Gastrocnemius medialis (tissue), 4 donors: ENCODE measurements at places on chromosomes 5 and 9. TPM values are rescaled to one million over a fixed set of nuclear protein-coding genes. Genes with fewer than 3 reads are reported as not detected.

GRCh38 chr9:79641070-79641469 lies 69.3 kb downstream of the TLE4 start:
- peaks cover 14% of the 10 kb centered on the region for H3K4me1 ChIP-seq
- H3K4me3 ChIP-seq = no peak overlapping the region
- no peaks in the 10 kb centered on the region for H3K27me3 ChIP-seq

The SPINK4 gene
- total RNA-seq = not detected

GRCh38 chr9:112249277-112249676 lies 74.2 kb upstream of the SUSD1 start:
- no peaks in the 10 kb centered on the region for H3K4me1 ChIP-seq
- no peak for DNase-seq

The C9orf153 gene
- 0.87 TPM for total RNA-seq

GRCh38 chr9:33229359-33230114 lies 10.4 kb upstream of the SPINK4 start:
- no peak overlapping the region for H3K4me3 ChIP-seq
- H3K4me1 ChIP-seq = peaks cover 4% of the 10 kb centered on the region
- no peak for DNase-seq
- H3K27me3 ChIP-seq = no peaks in the 10 kb centered on the region
- H3K27ac ChIP-seq = no peak overlapping the region

The CDC20B gene
- total RNA-seq = not detected

The MEIKIN gene
- not detected for total RNA-seq

DNA sequence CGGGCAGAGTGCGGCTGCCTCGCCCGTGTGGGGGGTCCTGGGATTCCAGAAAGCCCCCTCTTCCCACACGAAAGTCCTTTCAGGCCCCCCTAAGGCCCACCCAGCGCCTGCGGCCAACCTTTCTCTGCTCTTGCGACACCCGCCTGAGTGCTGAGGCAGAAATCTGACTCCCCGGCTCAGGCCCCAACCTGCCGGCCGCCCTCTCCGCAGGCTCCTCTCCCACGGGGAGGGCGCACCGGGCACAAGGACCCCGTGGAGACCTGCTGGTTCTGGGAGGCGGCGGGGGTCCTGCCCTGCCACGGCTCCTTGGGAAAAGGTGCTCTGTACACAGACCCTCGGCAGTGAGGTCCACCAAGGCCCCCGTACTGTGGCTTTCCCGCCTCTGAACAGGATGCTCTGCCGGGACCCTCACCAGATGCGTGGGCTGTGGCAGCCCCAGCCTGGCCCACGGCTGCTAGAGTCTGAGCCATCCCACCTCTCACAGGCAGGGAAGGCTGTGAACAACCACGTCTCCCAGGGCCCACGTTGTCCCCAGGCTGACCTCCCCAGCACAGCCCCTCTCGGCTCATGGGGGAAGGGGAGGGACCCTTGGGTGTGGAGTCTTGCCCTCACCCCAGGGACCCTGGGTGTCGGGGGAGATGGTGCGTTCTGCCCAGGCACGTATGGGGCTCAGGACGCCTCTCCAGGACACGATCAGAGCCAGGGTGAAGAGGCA lies 41.5 kb upstream of the EGFL7 start:
- no peaks in the 10 kb centered on the region for H3K27me3 ChIP-seq
- H3K4me1 ChIP-seq = peaks cover 17% of the 10 kb centered on the region
- H3K27ac ChIP-seq = no peak overlapping the region
- no peaks in the 10 kb centered on the region for H3K36me3 ChIP-seq
- H3K4me3 ChIP-seq = no peak overlapping the region

The TNFSF15 gene
- not detected for total RNA-seq

The SLC36A3 gene
- not detected for total RNA-seq

DNA sequence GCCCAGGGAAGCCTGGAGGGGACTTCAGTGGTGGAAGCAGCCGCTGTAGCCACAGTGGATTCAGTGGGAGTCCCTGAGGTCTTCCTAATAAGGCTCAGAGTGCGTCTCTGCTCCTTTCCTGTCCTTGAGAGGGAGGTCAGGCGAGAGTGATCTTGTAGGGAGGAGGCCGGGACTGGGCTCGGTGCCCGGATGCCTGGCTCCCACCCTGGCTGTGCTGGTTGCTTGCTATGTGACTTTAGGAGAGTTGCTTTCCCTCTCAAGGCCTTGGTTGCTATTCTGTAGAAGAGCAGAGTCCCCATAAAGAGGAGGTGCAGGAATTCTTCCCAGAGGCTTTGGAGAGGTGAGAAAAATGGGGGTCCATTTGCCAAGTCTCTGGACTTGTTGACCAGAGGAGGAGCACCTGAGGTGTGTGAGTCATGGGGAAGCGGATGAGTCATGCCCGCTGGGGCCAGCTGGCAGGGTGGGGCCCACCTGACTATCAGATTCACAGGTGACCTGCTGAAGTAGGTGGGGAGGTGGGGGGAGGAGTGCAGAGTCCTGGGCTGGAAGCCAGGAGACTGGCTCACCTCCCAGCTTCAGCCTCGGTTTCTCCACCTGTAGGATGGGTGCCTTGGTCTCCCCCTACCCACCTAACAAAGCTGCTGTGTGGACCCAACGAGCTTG lies 13.8 kb downstream of the GSN start:
- H3K4me1 ChIP-seq = peaks cover 89% of the 10 kb centered on the region
- no peaks in the 10 kb centered on the region for H3K27me3 ChIP-seq
- H3K27ac ChIP-seq = peak overlapping the region; percentile 91
- DNase-seq = peak; percentile 85
- no peak overlapping the region for H3K4me3 ChIP-seq

DNA sequence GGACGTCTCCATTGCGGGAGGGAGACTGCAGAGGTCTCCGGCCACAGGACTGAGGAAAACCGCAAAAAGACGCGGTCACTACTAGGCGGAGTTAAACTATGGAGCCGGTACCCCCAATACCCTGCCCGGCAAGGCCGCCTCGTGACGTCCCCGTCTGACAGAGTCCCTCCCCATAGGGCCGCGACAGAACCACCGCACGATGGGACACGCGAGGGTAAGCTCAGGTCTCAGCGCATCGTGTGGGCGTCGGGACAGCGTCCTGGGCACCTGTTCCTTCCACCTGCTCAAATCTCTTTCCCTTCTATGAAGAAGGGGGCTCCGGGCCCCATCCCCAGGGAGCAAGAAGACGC lies 35.2 kb upstream of the GLDC start:
- no peaks in the 10 kb centered on the region for H3K36me3 ChIP-seq
- no peaks in the 10 kb centered on the region for H3K4me1 ChIP-seq
- H3K27ac ChIP-seq = peak overlapping the region; percentile 98
- peak overlapping the region; percentile 68 for H3K4me3 ChIP-seq
- H3K27me3 ChIP-seq = no peaks in the 10 kb centered on the region

GRCh38 chr5:166370928-166371690 lies 1920.3 kb upstream of the WWC1 start:
- no peaks in the 10 kb centered on the region for H3K36me3 ChIP-seq
- H3K4me1 ChIP-seq = no peaks in the 10 kb centered on the region
- H3K4me3 ChIP-seq = peak overlapping the region; percentile 19
- H3K27me3 ChIP-seq = no peaks in the 10 kb centered on the region
- DNase-seq = no peak
- no peak overlapping the region for H3K27ac ChIP-seq

GRCh38 chr9:27365707-27366376 lies 68.9 kb upstream of the EQTN start:
- no peak overlapping the region for H3K4me3 ChIP-seq
- no peak for DNase-seq
- no peaks in the 10 kb centered on the region for H3K27me3 ChIP-seq
- H3K27ac ChIP-seq = no peak overlapping the region
- peaks cover 39% of the 10 kb centered on the region for H3K4me1 ChIP-seq

- no peak overlapping the region for H3K4me3 ChIP-seq
- no peak overlapping the region for H3K27ac ChIP-seq
- no peaks in the 10 kb centered on the region for H3K36me3 ChIP-seq
- no peaks in the 10 kb centered on the region for H3K27me3 ChIP-seq
These were observed 288.2 kb upstream of the SEMA6A start for GRCh38 chr5:116862632-116863455.

GRCh38 chr9:77908293-77908692 lies 123.3 kb downstream of the GNAQ start:
- H3K4me3 ChIP-seq = no peak overlapping the region
- no peak overlapping the region for H3K27ac ChIP-seq
- no peaks in the 10 kb centered on the region for H3K36me3 ChIP-seq
- peaks cover 6% of the 10 kb centered on the region for H3K4me1 ChIP-seq
- H3K27me3 ChIP-seq = no peaks in the 10 kb centered on the region

DNA sequence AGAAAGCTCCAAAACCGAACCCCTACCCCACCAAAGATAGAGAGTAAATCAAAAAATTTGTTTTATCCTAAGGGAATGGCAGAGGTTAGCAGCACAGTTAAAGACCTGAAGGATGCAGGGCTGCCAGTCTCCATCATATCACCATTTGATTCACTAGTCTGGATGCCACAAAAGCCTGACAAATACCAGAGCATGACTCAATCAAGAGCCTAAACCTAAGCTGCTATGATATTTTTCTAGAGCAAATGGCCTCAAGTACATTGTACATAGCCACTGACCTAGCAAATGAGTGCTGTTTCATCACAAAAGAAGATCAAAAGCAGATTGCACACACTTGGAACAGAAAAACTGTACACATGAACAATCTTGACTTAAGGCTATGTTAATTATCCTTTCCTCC lies 48.0 kb downstream of the DPYSL3 start:
- H3K4me3 ChIP-seq = no peak overlapping the region
- no peak overlapping the region for H3K27ac ChIP-seq
- no peaks in the 10 kb centered on the region for H3K36me3 ChIP-seq
- H3K4me1 ChIP-seq = peaks cover 31% of the 10 kb centered on the region

The SLCO4C1 gene
- total RNA-seq = not detected

- H3K4me3 ChIP-seq = no peak overlapping the region
- DNase-seq = peak; percentile 17
- H3K27ac ChIP-seq = no peak overlapping the region
These were observed 40.0 kb downstream of the CPLANE1 start for GRCh38 chr5:37208883-37209797.

The SLC23A1 gene
- total RNA-seq = not detected

GRCh38 chr5:14028188-14028587 lies 83.7 kb upstream of the DNAH5 start:
- H3K27me3 ChIP-seq = no peaks in the 10 kb centered on the region
- H3K4me1 ChIP-seq = no peaks in the 10 kb centered on the region
- DNase-seq = no peak
- H3K36me3 ChIP-seq = no peaks in the 10 kb centered on the region
- H3K4me3 ChIP-seq = no peak overlapping the region

DNA sequence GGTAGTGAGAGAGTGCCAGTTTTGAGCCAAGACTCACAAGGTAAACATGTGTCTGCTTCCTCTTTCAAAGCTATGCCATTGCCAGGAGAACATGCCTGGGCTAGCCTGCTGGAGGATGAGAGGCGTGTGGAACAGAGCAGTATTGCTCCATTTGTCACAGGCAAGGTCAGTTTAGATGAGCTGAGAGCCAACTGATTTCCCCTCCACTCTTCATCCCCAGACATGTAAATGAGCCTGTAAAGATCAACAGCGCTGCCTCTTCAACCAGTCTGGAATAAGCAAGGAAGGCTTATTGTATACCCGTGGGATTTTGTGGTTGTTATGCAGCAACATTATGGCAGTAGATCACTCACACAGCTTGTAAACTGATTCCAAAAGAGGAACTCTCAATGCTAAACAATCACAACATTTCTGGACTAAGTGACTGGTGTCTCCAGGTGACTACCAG lies 8.2 kb upstream of the GDNF start:
- H3K27ac ChIP-seq = no peak overlapping the region
- no peaks in the 10 kb centered on the region for H3K27me3 ChIP-seq
- no peak for DNase-seq
- H3K4me1 ChIP-seq = no peaks in the 10 kb centered on the region
- H3K4me3 ChIP-seq = no peak overlapping the region

DNA sequence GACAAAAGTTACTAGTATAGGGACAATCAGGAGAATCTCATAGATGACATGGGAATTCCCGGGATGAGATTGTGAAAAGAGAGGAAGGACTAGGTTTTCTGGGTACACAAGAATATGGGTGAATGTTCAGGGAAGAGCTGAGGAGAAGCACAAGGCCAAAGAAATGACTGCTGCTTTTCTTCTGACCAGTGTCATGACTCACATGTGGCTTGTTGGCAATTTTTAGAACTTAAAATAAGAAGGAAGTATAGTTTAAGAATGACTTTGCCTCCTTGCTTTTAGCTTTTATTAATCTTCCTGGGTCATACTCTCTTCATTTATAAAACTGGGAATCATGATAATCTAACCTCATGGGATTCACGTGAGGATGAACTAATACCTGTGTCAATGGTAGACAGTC lies 652.4 kb upstream of the MEF2C start:
- H3K27ac ChIP-seq = no peak overlapping the region
- H3K4me1 ChIP-seq = peaks cover 4% of the 10 kb centered on the region
- no peak overlapping the region for H3K4me3 ChIP-seq
- no peak for DNase-seq
- H3K27me3 ChIP-seq = no peaks in the 10 kb centered on the region

DNA sequence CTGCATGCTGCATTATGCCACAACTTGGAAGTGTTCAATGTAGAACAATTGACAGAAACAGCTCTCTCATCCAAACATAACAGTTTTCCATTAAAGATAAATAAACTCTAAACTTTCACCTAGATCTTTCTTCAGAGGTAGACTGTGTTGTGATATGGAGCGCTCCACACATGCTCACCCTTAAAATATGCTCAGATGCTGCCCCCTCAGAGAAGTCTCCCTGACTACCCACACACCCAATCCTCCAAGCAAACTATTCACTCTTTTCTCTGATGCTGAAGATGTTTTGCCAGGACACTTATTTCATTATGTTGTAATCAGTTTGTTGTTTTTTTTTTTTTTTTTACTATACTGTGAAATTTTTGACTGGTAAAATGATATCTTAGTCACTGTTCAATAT lies 206.6 kb upstream of the RASA1 start:
- no peak overlapping the region for H3K27ac ChIP-seq
- H3K27me3 ChIP-seq = no peaks in the 10 kb centered on the region
- no peak overlapping the region for H3K4me3 ChIP-seq
- H3K36me3 ChIP-seq = no peaks in the 10 kb centered on the region

GRCh38 chr9:126613651-126614050 lies at the start of gene LMX1B:
TSS of gene LMX1B (plus strand) at chr9:126613928. CDS start at chr9:126614450, 522 bp downstream.
- no peak within 1 kb of the TSS for H3K27ac ChIP-seq
- H3K4me3 ChIP-seq = peak within 1 kb of the TSS; percentile 38
- DNase-seq = no peak
- peaks cover 77% of the 10 kb centered on the region for H3K27me3 ChIP-seq
- H3K4me1 ChIP-seq = peaks cover 9% of the 10 kb centered on the region
- H3K36me3 ChIP-seq = no peaks in the 10 kb centered on the region

DNA sequence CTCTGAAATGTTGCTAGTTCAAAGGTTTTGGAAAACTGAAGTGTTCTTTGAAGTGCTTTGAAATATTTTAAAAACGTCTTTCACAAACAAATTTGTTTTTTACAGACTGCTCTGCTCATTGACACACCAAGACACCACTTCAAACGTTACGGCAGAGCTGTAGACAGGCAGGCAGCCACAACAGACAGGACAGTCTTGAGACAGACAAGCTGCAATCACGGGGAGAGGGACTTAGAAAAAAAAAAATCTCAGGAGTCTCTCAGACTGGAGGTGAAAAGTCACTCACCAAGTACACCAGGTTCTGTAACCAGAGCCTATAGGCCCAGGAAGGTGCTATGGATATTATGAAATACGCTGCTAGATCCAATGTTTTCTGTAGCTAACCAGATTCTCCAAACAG lies 135.4 kb downstream of the ISL1 start:
- no peak overlapping the region for H3K4me3 ChIP-seq
- no peaks in the 10 kb centered on the region for H3K4me1 ChIP-seq
- H3K36me3 ChIP-seq = no peaks in the 10 kb centered on the region
- no peak for DNase-seq

- no peaks in the 10 kb centered on the region for H3K36me3 ChIP-seq
- no peaks in the 10 kb centered on the region for H3K27me3 ChIP-seq
- H3K4me3 ChIP-seq = no peak overlapping the region
- no peak for DNase-seq
These were observed 325.4 kb downstream of the TMEM38B start for GRCh38 chr9:106019702-106020101.
